Fibroblast of skin of scalp (primary cell): ENCODE measurements at places on chromosomes 6 and 20.

DNA sequence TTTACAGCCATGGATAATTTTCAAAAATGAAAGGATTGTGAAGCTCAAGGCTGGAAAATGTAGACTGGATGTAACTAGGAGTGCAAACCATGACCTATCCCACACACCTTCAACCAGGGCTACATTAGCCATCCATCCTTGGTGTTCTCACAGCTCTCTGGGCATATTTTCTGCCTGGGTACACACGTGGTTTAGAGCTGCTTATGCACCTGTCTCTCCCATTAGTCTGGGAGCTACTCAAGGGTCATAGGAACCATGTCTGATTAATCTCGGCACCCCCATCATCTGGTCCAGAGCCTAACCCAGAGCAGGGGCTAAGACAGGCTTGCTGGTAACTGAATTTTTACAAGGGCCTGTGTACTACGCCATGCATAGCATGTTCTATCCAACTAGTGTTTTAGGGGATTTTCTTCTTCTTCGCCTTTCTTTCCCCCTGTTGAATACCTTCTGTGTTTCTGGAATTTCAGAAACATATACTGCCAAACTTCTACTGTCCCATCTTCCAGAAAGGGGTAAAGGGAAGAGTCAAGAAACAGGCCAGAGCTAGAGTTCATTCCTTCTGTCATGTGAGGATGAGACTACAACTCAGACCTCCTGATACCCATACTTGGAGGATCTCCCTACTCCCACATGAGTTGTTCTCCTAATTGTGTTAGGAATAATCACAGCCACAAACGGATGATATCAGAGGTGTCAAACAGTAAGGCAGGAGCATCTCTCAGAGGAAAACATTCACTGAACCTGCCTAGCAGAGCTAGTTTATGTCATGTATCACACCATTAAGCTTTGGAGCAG is 25.4 kb upstream of the FAM83C start:
- peak; percentile 62 for DNase-seq

DNA sequence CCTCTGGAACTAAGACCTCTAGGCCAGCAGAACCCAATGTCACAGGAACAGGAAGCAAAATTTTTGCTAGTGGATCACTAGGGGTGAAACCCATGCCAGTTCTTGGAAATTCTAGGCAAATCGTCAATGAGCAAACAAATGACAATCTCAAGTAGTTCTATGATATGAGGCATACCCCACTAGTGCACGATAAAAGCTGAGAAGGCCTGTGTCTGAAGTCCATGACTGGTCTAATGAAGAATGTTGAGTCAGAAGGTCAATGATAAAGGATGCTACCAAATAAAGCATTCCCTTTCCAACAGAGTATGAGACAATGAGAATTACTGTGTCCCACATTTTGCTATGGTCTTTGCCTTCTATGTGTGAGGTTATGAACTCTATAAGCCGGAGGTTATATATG is 149.4 kb upstream of the NOX3 start:
- peak; percentile 25 for DNase-seq

DNA sequence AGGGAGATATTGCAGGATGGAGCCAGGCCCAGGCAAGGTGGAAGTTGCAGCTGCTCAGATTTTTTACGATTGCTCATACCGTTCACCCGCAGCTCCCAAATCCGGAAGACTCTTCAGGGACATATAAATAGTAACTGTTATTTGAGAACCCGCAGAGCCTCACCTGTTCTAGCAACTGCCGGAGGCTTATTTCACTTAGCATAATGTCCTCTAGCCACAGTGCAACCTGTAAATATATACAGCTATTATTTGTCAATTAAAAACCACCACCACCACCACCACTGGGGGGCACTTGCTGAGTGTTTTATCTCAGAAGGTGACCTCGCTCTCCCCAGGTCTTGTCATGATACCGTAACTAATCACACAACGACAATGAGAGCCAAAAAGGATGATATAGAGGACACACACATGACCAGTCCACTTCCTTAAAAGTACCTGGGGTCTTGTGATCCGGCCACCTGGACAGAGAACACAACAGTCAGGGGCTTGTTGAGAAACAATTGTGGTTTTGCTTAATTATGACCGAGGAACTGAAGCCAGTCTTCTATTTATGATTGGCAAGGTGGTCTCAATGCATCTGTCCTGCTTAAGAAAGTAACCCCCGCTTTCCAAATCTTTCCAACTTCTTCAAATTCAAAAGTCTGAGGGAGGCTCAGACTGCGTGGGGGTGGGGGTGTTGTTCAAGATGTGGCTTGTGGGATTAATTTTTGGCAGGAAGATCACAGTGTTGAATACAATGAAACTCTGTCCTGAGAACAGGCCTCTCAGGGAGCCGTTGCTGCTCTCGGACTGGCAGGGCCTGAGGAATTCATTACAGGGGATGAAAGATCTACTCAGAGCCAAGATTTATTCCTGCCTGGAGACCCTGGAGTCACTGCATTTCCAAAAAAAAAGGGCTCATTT is 107.7 kb upstream of the PRND start:
- DNase-seq, result peak; percentile 36

GRCh38 chr20:12072954-12073264 is 155.2 kb downstream of the BTBD3 start:
- DNase-seq, result peak; percentile 48

GRCh38 chr6:157245436-157245835 is 77.9 kb downstream of the TMEM242 start:
- DNase-seq, result no peak

DNA sequence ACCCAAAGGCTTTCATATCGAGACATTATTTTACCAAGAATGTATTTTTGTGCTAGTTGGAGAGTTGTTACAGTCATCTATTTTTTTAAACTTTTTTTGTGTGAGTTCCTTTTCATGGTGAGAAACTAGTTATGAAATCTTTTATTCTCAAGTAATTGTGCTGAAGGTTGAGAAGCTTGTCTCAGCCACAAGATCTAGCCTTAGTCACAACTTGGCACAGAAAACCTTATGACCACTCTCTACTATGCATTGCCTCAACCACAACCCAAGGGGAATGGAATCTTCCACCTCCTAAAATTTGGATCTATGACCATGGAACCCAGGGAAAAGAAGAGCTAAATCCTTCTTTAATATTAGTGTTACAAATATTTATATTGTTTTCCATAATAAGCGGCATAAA is 58.5 kb downstream of the HS3ST5 start:
- peak; percentile 35 for DNase-seq

DNA sequence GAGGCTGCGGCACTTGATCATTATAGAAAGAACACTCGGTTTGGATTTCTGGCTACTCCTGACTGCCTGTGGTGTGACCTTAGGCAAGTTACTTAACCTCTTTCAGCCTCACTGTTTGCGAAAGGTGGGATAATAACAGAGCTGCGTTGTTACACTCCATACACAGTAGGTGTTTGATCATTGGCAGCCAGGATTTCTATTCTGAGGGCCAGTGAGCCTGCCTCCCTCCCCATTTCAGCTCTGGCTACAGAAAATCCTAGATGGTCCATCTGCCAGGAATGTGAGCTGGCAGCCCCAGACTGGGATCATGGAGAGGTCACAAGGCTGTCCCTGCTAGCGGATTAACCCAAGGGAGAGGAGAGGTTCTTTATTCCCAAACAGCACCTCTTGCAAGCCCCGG is 2.7 kb downstream of the KCNB1 start:
- DNase-seq, result no peak

DNA sequence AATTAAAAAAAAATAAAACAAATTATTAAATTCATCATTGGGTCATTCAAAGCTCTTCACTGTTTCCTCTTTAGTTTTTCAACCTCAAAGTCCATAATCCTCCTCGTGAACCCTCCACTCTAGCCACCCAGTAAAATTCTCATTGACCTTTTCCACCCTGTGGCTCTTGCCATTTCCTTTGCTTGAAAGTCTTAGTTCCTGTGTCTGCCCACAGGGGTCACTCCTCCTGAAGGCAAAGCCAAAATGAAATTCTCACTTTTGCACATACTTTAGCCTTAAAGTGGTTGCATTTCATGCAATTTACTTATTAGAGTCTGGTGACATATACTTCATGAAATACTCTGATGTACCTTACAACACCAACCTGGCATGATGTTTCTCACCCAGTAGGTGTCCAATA is 263.7 kb downstream of the BMP2 start:
- peak; percentile 1 for DNase-seq

DNA sequence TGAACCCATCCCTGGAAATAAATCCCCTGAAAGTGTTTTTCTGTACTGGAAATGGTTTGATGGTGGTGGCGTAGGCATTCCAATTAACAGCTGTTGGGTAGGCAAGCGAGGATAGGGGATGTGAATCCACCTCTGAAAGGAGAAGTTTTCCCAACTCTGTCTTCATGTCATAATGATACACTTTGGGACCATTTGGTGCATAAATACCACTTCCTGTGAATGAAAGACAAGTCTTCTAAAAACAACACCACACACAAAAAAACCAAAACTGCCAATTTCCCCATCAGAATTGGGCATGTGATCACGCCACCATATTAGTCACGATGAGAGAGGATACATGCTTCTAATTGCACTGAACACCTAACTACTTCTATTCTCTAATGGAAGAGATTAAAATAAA is 6.4 kb downstream of the VNN2 start:
- no peak for DNase-seq

GRCh38 chr20:9838035-9838377 is 870 bp downstream of the PAK5 start:
- DNase-seq, result no peak

GRCh38 chr6:111975466-111975865 is 78.4 kb upstream of the CCN6 start:
- DNase-seq, result no peak

- DNase-seq, result no peak
Observed at GRCh38 chr6:17297271-17298080, 16.3 kb downstream of the RBM24 start.

- no peak for DNase-seq
Observed at GRCh38 chr6:167399599-167399998, 74.7 kb downstream of the TTLL2 start.

GRCh38 chr20:46276531-46276930 is 31.8 kb downstream of the CDH22 start:
- DNase-seq, result no peak

DNA sequence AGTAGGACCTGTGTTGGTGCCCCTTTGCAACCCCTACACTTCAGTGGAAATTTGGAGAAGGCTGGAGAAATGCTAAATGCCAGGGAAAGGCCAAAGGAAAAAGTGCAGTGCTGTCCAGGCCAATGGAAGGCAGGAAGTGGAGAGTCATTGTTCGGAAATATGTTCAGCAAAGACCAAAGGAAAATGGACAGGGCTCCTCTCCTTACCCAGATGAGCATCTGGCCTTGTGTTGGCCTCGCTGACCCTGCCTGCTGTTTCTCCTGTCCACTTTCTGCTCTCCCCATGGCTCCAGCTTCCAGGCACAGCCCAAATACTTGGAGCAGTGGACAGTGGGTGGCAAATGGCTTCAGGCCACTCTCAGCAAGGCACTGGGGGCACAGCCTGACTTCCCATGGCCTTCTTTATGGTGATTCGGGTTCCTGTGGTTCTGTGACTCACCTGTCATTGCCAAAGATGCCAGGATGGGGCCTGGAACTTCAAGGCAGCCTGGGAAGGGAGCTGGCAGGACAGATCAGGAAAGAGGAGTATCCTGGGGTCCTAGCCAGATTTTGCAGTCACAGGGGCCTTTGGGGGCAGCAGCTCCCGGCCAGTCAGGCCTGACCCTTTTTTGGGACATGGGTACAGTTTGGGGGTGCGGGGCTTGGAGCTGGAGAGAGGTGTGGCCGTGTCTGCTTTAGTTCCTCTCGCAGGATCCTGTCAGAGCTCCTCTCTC is 190.9 kb upstream of the SLC24A3 start:
- DNase-seq, result no peak

GRCh38 chr6:104956731-104957294 is at the start of gene LIN28B:
TSS of gene LIN28B (plus strand) at chr6:104957107. CDS start at chr6:104957251, 144 bp downstream.
- no peak for DNase-seq

DNA sequence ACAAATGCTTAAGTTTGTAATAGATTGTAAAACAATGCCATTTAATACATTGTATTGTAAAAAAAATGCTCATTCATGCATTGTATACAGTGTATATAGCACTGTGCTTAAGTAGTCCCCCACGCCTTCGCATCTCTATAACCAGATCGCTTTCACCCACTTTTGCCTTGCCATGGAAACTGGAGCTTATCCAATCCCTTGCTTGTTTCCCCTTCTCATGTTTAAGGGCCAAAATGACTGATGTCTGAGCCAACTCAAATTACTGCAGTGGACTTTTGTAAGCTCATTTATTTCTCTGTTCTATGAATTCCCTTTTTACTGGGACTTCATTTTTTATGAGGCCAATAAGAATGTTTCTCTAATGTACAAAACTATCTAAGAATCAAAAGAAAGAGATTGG is 730.9 kb upstream of the GJE1 start:
- no peak for DNase-seq

DNA sequence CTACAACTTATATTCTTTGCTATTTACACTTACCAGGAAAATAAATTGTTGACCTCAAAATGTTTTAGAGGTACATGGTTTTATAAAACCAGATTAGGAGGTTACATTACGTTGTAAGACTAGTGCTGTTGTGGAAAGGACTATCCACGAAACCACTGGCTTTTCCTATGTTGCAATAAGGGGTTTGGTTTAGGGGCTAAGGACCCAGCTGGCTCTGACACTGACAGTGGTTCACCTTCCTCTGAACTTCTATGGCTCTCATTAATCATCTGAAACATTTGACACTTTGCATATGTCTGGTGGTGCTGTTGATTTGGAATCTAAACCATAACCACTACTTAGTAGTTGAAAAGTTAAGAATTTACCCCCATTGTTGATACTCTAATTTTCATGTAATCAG is 186.7 kb downstream of the NKAIN2 start:
- DNase-seq, result no peak

- no peak for DNase-seq
Observed at GRCh38 chr20:36277546-36277945, 28.6 kb upstream of the DLGAP4 start.

GRCh38 chr6:26553635-26554446 is 15.7 kb downstream of the HMGN4 start:
- DNase-seq, result peak; percentile 94

GRCh38 chr20:34112600-34113101 is 608 bp upstream of the EIF2S2 start:
- DNase-seq, result no peak

DNA sequence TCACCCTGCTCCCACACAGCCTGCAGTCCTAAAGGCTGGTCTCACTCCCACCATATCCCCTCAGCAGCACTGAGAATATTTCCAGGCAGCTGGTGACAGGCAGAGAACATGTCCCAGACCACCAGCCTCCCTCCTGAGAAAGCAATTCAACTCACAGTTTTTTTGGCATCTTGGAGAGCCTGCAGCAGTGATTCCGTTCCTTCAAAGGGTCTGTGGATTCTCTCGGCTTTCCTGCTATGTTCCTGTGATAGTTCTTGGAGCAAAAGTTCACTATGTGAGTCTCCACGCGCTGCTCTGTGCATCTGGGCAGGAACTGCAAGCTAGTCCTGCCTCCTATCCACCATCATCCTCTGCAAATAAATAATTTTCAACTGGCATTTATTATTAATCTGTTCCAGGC is 448.3 kb upstream of the HSF2 start:
- no peak for DNase-seq

- peak; percentile 58 for DNase-seq
Observed at GRCh38 chr20:50580016-50580747, 70.0 kb downstream of the PTPN1 start.
